ENCODE measurements at places on chromosomes 11 and 22.

GRCh38 chr22:44089717-44090570, 65.8 kb downstream of the PARVB start:
- DNase-seq = no peak

GRCh38 chr11:18780896-18781295, 10.7 kb downstream of the PTPN5 start:
- DNase-seq = no peak

DNA sequence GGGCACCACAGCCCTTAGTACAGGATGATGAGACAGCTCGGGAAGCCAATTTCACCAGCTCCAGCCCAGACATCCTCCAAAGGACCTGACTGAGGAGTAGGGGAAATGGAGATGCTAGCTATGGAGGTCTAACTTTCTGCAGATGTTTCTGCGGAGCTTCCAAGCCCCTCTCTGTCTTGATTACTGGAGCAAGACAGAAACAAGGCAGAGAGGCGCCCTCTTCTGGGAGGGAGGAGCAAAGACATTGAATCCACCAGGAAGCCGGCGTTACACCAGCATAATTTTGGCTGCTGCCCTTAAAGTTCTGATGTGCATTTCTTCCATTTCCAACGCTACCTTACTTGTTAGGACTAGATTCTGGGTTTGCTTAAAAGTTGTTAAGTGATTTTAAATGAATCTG, 107.3 kb upstream of the HSD17B12 start:
- DNase-seq = no peak

DNA sequence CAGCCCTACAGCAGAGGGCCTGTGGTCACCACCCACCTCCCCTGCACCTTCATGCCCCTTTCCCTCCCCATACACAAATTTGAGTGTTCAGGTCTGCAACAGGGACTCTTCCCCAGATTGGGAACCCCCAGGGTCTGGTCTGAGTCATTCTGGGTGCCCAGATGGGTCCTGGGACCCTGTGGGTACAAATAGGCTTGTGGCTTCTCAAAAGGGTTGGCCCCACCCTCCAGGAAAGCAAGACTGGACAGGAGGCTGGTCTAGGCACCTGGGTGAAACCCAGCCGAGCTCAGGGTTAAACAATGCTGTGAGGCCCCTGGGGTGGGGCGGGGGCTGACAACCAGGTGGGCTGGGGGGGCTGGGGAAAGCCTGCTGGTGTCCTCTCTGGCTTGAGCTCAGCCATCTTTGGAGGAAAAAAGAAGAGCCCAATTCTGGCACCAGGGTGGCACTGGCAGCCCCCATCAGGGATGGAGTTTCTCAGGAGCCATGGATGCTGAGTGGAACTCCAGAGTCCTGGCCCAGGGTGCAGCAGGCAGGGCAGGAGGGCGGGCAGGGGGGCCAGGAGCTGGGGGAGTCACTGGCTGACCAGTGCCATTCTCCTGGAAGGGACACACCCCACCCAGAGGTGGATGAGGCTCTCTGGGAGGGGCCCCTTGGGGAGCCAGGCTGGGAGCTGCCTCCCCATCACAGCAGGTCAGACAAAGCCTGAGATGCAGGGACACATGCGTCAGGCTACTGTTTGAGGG, 1.1 kb downstream of the SEPTIN5 start:
- no peak for DNase-seq

DNA sequence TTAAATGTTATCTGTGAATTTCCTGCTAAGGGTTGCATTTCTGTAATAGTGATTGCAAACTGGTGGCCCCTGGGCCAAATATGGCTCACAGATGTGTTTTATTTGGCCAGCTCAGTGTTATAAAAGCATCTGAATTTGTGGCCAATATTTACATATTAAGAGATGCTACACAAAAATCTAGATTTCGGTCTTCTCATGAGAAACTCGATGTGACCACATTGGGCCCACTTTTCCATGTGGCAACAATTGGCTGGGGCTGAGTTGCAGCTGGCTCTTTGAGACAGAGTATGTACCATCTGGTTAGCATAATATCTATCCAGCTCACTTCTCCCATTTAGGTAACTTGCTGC, 244.5 kb upstream of the POU2AF2 start:
- no peak for DNase-seq

DNA sequence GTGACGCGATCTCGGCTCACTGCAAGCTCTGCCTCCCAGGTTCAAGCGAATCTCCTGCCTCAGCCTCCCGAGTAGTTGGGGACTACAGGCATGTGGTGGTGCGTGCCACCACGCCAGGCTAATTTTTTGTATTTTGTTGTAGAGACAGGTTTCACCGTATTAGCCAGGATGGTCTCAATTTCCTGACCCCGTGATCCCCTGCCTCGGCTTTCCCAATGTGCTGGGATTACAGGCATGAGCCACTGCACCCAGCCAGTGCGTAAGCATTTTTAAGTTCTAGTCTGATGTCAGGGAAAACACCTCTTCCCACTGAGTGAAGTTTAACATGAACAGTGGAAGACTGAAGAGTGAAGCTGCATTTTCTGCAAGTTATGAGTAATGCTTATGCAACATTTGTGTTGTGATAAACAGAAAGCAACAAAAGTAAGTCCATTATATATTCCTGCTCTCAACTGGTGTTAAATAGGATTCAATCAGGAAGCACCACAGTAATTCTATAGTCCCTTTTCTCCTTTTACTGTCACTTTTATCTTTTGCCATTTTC, 1219.8 kb upstream of the RAG2 start:
- no peak for DNase-seq

- DNase-seq = no peak
These were observed 102.9 kb upstream of the THY1 start for GRCh38 chr11:119525867-119526196.

DNA sequence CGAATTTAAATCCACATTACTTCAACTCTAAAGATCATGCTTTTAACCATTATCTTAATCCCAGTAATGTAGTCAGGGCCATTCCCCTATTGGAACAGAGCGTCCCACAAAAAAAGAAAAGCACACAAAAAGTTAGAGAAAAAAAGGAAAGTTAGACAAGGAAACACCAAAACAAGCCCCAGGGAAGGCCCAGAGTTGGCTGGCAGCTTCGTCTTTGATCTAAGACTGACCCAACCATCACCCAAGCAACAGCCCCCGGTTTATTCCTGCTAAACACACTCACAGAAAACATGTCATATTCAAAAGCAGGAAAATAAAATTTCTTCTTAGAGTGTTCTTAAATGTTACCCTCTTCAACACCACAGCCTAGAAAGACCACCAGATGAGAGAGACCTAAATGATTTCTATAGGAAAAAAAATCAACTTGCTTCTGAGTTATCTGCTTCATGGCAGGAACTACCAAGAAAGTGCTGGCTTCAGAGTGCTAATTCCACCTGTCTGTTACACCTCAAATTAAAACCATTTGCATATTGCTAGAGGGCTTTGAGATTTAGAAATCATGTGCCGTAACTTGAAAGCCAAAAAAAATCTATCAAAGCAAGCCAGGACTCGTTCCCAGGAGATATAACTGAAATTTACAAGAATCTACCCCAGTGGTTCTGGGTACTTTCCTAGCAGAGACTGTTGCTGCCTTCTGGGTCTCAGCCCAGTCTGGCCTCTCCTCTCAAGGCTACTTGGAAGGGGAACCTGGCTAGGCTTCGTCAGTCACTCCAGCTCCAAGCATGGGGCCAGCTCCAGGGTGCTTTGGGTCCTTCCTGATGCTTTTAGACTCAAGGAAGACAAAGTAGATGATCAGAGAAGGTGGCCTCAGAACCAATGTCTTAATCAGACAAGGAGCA, 31.2 kb downstream of the POU2AF3 start:
- DNase-seq = no peak

DNA sequence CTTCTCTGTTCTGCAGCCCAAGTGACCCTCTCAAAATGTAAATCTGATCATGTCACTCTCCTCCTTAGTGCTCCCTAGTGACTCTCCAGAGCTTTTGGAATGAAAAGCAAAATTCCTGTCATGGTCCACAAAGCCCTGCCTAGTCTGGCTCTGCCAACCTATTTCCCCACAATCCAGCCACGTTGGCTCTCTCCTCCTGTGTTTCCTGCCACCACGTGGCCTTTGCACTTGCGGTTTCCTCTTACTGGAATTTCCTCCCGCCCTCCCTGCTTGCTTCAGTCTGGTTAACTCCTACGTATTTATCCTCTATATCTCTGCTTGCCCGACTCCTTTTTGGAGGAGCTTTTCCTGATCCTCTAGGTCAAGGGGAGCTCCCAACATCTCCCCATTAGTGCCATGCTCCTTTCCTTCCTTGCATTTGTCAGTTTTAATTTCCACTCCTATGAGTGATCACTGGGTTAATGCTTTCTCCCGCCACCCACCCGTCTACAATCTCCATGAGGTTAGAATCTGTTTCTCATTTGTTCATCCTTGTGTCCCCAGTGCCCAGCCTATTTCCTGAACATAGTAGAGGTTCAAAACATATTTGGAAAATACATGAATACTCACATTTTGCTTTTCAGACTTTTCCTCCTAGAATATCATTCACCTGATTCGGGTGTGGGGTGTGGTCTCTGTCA, 11.5 kb downstream of the NNMT start:
- no peak for DNase-seq

GRCh38 chr11:92975285-92975684, 5.8 kb downstream of the MTNR1B start:
- no peak for DNase-seq

DNA sequence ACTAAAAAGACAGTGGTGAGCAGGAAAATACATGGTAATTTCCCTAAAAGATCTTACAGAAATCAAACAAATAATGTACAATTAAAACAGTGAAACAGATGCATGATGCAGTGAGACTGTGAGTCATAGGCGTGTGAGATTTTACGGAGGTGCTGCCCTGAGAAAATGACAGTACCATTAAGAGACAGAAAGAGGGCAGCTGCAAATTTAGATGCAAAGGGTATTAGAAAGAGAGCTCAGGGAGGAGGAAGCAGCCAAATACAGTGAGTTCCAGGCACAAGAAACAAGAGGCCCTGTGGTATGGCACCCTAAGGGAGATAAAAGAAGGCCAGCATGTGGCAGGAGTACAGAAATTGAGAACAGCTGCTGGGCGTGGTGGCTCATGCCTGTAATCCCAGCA, 88.5 kb upstream of the FIBIN start:
- no peak for DNase-seq

GRCh38 chr11:80107415-80107814, 666.6 kb upstream of the TENM4 start:
- DNase-seq = no peak

GRCh38 chr22:46883092-46883910, 120.9 kb downstream of the TBC1D22A start:
- no peak for DNase-seq

GRCh38 chr11:99229544-99229943, 208.8 kb downstream of the CNTN5 start:
- DNase-seq = no peak

DNA sequence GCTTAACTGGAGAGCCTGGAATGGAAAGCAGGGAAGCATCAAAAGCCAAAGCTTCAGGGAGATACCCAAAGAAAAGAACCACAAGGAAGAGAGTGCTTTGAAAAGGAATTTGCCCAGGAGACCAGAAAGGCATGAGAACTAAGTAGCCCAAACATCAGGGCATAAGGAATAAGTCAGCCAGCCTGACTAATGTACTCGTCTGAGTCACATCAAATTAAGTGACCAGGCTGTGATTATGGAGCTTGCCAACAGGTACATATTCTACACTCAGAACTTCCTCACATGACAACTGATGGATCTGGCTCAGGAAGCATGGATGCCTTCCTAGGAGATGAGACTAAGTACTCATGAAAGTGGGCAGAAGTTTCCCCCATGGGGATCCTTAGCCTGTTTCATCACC, 366.7 kb downstream of the BUD13 start:
- DNase-seq = no peak

DNA sequence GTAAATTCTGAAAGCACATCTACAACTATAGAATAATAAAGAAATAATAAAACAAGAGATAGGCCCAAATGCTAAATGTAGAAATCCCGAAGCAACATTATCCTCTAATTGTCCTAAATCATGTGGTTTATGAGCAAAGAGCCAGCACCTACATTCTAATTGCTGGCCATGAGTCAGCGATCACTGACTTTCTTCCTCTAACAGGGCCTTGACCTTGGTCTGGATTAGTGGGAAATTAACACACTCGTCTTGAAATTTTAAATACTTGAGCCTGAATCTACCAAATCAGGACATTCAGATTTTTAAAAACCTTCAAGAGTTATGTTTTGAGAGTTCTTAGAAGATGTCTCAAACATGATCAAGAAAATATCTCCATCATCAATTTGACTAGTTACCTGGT, 727.6 kb downstream of the METTL15 start:
- DNase-seq = no peak

- DNase-seq = no peak
These were observed 37.3 kb downstream of the KIAA0930 start for GRCh38 chr22:45203150-45203951.

DNA sequence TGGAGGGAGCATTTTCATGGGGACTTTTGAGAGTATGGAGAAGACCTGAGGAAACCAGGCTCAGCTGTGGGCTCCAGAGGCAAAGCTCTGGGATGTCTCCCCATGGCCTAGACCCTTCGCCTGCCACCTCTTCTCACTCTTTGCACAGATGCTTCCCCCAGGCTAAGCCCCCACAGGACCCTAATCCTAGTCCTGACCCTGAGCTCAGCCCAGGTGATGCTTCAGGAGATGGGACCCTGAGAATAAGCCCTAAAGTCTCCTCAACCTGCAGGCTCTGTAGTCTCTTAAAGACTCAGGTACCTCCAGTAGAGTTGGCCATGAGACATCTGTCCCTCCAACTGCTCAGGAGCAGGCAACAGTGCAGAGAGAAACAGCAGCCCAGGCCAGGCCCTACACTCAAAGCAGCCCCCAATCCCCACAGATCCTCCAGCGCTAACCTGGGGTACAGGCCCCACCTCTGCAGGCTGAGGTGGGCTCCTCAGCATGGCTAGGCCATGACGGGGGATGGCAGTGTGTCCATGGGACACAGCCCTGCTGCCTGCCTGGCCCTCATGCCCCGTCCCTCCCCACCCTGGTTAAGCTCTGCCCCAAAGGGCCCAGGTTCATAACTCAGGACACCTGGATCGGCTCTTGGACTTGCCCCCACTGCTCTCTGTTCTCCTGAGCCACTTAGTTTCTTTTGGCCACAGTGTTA, 39.4 kb downstream of the GGTLC2 start:
- DNase-seq = no peak

DNA sequence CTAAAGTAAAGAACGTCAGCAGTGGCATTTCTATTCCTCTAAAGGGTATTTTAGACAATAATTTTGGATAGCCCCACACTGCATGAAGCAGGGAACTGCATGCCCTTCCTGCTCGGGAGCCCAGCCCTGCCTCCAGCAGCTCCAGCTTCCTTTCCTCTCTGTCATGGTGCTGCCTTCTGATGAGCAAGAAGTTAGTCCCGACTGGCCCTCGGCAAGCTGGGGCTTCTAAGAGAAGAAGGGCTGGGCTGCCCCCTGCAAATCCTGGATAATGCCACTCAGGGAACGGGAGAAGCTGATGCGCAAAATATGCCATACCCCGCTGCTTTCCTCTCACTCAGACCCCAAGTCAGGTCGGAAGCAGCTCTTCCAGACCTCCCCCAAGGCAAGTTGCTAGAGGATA, 296.4 kb downstream of the ETS1 start:
- no peak for DNase-seq

All from activated CD4-positive, alpha-beta T cell treated with anti-CD3 and anti-CD28 coated beads, Interleukin-2, amount 50 U/mL, for 48 hours (primary cell).